ENCODE measurements at places on chromosomes 5 and 9. TPM values are rescaled to one million over a fixed set of nuclear protein-coding genes. Genes with fewer than 3 reads are reported as not detected.

DNA sequence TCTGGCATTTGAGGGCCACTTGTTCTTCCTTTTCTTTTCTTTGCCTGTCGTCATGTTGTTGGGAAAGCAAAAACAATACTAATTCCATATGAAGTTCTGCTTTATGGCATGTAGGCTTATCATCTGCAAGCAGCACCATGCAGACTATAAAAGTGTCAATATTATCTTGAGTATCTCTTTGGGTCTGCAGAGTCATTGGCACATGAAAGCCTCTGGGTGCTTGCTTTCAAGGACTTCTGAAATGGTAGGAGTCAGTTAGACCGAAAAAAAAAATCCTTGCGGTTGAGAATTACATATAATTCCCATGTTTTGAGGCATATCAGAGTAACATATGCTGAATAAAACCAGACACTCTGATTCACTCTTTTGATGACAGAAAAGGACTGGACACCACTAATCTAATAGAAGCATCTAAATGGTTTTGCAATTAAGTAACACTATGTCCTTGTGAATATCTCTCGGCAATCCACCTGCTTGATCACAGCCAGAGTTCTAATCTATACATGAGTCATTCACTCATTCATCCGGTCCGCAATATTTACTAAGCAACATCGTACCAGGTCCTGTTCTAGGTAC is 44.4 kb downstream of the GNAQ start:
- no peak overlapping the region for H3K4me3 ChIP-seq
- H3K27ac ChIP-seq, result no peak overlapping the region
- H3K4me1 ChIP-seq, result no peaks in the 10 kb centered on the region
- no peaks in the 10 kb centered on the region for H3K27me3 ChIP-seq
- DNase-seq, result no peak

DNA sequence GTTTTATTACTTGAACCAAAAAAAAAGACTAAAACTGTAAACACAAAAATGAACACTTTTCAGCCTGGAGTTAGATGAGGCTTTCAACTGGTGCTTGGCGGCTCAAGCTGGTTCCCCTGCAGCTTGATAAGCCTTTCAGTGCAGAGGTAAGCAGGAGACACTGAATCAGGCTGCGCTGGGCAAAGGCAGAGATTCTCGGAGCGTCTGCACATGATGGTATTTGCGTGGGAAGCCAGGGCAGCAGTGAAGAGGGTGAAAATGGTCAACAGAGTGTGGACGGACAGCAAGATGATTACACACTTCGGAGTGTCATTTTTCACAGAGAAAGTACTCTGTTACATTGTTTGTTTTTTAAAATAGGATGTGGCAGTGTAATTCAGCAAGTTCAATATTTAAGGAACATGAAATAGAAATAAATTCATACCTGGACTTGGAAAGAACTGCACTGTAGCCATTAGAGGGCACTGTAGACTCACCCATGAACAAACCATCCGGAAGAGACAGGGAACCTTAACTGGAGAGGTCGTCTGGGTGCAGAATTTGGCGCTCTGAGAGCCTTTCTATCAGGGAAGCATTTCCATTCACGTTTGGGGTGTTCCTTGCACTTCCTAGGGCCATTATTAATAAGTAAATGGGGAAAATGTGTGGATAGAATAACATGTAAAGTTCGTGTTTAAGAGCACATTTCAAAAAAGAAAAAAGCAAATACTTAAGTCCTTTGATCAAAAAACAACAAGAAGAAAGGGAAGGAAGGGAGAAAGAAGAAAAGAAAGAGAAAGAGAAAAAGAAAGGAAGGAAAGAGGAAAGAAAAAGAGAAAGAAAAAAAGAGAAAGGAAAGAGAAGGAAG is 69.8 kb downstream of the ICE1 start:
- DNase-seq, result no peak
- H3K27ac ChIP-seq, result no peak overlapping the region
- H3K4me3 ChIP-seq, result no peak overlapping the region
- no peaks in the 10 kb centered on the region for H3K27me3 ChIP-seq

- peaks cover 1% of the 10 kb centered on the region for H3K36me3 ChIP-seq
- no peak for DNase-seq
- H3K4me1 ChIP-seq, result peaks cover 12% of the 10 kb centered on the region
Measured at GRCh38 chr5:147426640-147427327, 83.1 kb downstream of the DPYSL3 start.

GRCh38 chr5:100846772-100847171 is 56.3 kb downstream of the ST8SIA4 start:
- no peak overlapping the region for H3K27ac ChIP-seq
- DNase-seq, result no peak
- no peaks in the 10 kb centered on the region for H3K4me1 ChIP-seq
- H3K4me3 ChIP-seq, result no peak overlapping the region
- H3K27me3 ChIP-seq, result no peaks in the 10 kb centered on the region

DNA sequence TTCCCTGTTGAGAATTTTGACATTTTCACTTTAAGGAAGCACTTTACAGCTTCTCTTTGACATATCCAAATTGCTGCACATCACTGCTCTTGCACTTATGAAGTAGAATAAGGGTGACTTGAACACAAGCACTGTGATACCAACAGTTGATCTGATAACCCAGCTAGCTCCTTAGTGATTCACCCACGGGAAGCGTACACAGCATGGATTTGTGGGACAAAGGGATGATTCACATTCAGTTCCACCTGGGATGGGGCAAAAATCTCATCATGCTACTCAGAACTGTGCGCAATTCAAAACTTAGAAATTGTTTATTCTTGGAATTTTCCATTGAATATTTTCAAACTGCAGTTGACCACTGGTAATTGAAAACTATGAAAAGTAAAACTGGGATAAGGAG is 1565.5 kb upstream of the CDH9 start:
- H3K27me3 ChIP-seq, result no peaks in the 10 kb centered on the region
- H3K4me3 ChIP-seq, result no peak overlapping the region
- no peaks in the 10 kb centered on the region for H3K36me3 ChIP-seq
- H3K27ac ChIP-seq, result no peak overlapping the region
- no peak for DNase-seq

DNA sequence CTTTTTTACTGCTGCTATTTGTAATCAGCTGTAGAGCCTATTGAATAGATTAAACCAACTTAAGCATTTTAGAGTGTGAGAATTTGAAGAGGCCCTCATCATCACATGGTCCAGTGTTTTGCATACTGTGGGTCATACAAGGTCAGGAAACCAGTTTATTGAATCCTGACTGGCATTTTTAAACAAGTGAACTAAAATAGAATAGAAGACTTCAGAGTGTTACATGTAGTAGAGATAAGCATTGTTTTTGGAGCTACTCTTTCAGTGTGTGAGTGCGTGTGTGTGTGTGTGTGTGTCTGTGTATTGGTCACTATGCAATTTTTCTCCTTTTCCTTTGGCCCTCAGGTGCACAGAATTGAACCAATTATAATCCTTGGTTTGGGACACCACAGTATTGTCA is 114.4 kb downstream of the SLC28A3 start:
- no peak for DNase-seq
- H3K27ac ChIP-seq, result no peak overlapping the region
- H3K27me3 ChIP-seq, result no peaks in the 10 kb centered on the region
- no peak overlapping the region for H3K4me3 ChIP-seq

DNA sequence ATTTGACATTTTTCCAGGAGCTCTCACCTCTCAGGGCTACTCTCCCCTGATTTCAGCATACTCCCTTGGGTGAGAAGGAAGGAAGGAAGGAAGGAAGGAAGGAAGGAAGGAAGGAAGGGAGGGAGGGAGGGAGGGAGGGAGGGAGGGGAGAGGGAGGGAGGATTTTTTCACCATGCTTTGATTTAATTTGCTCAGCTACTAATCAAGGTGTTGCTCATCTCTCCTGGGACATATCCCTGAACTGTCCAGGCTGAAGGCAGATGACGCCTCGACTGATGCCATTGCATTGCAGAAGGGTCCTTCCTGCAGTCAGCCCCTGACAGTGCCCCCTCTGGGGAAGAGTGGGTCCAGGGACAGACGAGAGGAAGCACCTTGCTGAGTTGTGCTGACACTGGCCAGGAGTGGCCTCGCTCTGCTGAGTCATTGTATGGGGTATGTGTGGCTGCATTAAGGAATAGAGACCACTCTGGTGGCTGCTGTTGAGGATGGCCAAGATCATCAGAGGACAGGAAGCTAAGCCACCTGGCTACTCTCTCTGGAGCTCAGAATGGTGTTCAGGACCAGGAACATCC is 43.6 kb upstream of the CRB2 start:
- no peak overlapping the region for H3K4me3 ChIP-seq
- no peaks in the 10 kb centered on the region for H3K27me3 ChIP-seq
- no peak overlapping the region for H3K27ac ChIP-seq
- no peaks in the 10 kb centered on the region for H3K4me1 ChIP-seq

- H3K27me3 ChIP-seq, result no peaks in the 10 kb centered on the region
- no peak overlapping the region for H3K4me3 ChIP-seq
- H3K4me1 ChIP-seq, result no peaks in the 10 kb centered on the region
- no peak overlapping the region for H3K27ac ChIP-seq
Measured at GRCh38 chr5:180135967-180136629, 64.5 kb upstream of the RNF130 start.

GRCh38 chr9:116124472-116125040 is 29.0 kb upstream of the PAPPA start:
- H3K36me3 ChIP-seq, result no peaks in the 10 kb centered on the region
- DNase-seq, result no peak
- H3K27me3 ChIP-seq, result no peaks in the 10 kb centered on the region

Gene PCDHA13
- 0.15 TPM for total RNA-seq

Gene CCDC192
- not detected for total RNA-seq

Gene PLCXD3
- total RNA-seq, result 13.9 TPM

Gene SPINK13
- total RNA-seq, result not detected

Gene CD72
- 11.5 TPM for total RNA-seq

Gene MACROH2A1
- total RNA-seq, result 113 TPM

Gene DROSHA
- total RNA-seq, result 42.9 TPM
